ENCODE measurements at places on chromosomes 7 and 10.

DNA sequence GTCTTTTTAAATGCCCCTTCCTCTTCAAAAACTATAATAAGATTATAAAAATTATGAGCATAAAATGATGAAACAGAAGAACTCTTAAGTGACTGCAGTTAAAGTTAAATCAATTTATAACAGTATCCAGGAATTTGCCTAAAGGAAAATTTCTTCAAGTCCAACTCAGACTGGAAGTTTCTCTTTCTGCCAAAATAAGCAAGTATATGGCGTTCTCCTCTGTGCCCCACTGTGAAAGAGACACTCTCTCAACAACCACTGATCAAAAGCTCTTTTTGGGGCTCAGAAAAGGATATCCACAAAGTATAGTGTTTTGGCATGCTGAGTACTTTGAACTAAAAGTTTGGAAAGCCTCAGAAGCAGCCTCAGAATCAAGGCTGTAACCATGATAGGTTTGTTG is 139.9 kb downstream of the SKIDA1 start:
- no peak for DNase-seq

DNA sequence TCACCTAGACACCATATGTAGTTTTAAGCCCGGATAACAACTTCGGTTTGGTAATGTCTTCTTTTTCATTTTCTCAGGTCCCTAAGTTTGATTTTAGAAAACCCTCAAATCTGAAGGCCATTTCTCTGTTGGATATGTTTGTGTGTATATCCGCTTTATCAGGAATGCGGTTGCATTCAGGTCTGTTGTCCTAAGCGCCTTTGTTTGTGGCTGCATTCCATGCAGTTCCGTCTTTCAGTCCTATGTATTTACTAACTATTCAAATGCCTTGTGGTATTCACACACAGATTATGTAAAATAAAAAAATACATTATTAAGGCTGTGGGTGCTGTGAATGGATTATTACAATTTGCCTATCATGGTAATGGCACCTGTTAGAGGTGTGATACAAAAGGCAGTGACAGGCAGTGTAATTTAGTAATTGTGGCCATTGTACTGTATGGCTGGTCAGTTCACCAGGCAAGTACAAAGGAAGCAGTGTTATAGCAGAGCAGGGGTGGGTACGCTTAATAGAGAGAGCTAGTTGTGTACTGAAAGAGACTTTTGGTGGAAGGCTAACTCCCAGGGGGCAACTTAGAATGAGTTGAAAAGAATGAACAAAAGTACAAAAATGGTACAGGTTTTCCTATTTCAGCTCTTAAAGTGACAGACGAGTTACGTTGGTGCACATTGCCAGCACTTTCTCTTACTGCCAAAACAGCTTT is 136.4 kb downstream of the VTI1A start:
- DNase-seq, result no peak

- no peak for DNase-seq
These were observed 266.4 kb upstream of the TCERG1L start for GRCh38 chr10:131577786-131578471.

DNA sequence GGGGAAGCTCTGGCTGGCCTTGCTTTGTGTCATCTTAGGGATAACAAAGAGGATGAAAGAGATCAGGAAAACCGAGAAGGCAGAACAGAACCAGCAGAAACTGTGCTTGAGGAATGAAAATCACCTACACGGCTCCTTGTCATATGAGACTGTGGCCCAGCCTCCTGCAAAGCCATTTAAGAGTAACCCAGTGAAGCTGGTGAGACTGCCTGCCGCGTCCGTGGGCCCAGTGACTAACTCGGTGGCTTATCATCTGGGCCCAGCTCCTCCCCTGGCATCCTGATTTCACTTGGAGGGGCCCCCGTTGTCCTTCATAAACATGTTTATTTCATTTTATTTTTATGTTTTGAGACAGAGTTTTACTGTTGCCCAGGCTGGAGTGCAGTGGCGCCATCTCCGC is 30.7 kb downstream of the HTRA1 start:
- no peak for DNase-seq

DNA sequence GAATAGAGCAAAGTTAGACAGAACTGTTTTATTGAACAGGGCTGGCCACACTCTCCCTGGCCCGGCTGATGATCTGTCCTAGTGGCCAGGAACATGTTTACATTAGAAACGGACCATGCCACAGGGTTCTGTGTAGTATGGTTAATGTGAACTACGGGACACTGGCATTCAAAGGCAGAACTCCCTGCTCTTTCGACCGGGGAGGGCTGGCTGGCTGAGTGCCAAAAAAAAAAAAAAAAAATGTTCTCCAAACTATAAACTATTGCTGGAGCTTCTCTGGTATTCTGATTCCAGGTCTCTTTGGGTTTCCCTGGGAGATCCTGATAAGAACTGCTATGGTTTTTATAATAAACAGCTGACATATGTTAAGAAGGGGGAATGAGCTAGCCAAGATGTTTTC is 1262.6 kb upstream of the SORCS1 start:
- DNase-seq, result no peak

DNA sequence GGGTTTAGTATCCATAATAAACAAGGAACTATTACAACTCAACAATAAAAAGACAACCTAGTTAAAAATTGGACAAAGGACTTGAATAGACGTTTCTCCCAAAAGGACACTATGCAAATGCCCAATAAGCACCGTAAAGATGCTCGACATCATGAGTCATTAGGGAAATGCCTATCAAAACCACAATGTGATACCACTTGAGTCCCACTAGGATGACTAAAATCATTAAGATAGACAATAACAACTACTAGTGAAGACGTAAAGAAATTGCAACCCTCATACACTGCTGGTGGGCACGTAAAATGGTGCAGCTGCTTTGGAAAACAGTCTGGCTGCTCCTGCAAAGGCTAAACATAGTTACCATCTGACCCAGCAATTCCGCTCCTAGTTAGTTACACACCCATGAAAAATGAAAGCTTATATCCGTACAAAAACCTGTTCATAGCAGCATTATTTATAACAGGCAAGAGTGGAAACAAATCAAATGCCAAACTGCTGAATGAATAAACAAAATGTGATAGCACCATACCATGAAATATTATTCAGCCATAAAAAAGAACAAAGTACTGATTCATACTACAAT is 17.3 kb downstream of the CCDC3 start:
- DNase-seq, result no peak
